ENCODE measurements at places on chromosomes 5 and 9.

GRCh38 chr5:93598091-93599000 is 15.3 kb downstream of the NR2F1 start:
- no peak for DNase-seq

GRCh38 chr5:83583859-83584258 is 112.3 kb downstream of the VCAN start:
- DNase-seq: no peak

- no peak for DNase-seq
These were observed 55.7 kb upstream of the NIPBL start for GRCh38 chr5:36820900-36821299.

DNA sequence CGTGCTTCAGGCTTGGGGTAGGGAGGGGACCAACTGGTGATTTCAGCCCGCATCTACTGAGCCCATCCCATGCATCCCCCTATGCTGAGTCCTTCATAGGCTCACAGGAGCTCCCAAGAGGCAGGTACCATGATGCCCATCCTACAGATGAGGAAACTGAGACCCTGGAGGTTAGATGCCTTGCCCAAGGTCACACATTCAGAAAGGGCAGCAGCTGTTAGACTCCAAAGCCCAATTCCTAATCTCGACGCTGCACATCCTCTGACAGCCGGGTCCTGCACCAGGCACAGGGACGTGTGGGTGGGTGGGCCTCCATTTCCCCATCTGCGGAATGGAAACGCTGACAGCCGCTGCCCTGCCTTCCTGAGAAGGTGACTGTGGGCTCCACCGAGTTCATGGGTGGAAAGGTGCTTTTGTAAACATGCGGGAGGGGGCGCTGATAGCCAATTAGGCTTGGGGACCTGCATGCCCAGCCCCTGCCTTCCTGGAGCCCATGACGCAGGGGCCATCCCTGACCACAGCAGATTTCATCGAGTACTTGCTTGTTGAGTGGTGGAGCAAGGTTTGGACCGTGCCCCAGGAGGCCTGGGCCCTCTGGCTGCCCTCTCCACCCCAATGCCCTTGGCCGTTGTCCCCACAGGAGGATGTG is 2.2 kb downstream of the DNM1 start:
- no peak for DNase-seq

GRCh38 chr5:139700711-139701055 is 52.5 kb downstream of the CXXC5 start:
- DNase-seq: no peak

GRCh38 chr5:10297646-10298204 is 10.0 kb downstream of the CMBL start:
- DNase-seq: no peak

DNA sequence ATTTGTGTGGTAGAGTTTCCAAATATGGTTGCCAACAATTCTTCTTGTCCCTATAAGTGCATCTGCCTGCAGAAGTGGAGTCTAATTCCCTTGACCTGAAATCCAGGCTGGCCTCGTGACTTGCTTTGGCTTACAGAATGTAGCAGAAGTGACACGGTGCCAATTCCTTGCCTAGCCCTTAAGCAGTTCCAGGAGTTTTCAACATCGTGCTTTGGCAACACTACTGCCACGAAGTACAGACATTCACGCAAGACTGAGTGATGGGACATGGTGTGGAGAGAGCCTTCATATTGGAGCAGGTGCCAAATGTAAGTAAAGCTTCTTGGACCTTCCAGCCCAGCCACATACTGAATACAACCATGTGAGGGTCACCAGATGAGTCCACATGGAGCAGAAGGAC is 92.9 kb upstream of the NEK6 start:
- peak; percentile 63 for DNase-seq

DNA sequence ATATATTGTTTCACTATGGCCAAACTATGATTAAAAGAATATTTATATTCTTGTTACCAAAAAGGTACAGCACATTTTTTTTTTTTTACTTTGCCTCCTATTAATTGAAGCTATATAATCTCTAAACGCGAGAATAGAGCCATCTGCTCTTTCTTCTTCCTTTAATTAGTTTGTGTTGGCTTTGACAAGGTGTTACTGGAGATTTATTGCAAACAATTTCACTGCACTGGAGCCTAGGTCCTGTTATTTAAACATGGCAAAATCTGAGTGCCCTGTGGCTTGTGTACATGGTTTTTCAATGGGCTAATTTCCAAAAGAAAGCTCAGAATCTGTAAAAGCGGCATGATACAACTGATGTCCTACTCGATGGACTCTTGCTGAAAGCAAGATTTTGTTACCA is 40.8 kb upstream of the GABRG2 start:
- DNase-seq: no peak

DNA sequence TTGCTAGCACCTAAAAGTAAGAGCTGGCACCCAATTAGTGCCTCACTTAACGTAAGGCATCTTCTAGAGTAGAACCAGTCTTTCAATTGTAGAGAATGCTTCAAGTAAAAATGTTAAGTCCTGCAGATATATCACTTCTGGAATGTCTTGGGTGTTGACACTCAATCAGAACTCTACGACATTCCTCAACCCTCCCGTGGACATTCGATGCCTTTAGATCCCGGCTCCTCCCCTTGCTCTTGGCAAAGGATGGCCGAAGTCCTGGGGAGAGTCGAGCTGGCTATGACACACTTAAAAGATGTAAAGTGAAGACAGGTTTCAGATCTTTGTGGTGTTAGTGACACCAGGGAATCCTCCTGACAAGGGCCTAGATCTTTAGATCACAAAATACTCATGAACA is 87.5 kb upstream of the ERCC6L2 start:
- DNase-seq: no peak

DNA sequence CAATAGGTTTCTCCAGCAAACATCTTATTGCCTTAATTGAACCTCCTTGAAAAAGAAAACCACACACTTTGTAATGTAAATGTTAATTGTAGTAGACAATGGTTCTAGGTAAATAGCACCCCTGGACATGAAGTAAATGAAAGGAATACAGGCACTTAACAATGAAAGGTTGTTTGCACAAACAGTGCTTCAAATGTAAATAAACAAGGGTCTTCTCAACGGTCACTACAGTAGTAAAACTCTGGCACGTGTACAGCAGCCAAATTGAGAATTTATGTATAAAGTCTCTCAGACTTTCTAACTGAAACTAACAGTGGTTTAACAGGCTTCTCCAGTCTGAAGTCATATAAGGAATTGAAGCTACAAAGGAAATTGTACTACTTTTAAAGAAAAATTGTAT is 218.3 kb downstream of the MEF2C start:
- peak; percentile 40 for DNase-seq

DNA sequence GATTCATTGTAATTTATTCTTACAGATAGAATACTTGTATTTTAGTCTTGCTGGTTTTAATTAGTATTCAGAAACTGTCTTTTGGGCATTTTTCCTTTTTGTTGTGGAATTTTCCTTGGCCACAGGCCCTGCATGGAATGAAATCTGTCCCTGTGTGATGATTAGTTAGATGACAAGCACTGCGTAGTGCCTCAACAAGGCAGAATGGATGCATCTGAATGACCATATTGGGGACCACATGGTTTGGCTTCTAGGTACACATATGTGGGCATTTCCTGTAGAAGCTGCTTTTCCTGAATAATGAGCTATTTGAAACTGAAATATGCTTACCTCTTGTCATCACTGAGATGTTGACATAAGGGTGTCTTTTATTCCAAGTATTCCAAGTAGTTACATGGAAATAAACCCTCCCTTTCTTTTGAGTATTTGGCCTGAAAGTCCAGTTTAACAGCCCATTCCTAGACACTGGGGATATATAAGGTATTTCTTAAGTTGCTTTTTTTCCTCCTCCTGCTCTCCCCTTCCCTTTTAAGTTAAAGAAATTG is 147.3 kb downstream of the YTHDC2 start:
- no peak for DNase-seq

DNA sequence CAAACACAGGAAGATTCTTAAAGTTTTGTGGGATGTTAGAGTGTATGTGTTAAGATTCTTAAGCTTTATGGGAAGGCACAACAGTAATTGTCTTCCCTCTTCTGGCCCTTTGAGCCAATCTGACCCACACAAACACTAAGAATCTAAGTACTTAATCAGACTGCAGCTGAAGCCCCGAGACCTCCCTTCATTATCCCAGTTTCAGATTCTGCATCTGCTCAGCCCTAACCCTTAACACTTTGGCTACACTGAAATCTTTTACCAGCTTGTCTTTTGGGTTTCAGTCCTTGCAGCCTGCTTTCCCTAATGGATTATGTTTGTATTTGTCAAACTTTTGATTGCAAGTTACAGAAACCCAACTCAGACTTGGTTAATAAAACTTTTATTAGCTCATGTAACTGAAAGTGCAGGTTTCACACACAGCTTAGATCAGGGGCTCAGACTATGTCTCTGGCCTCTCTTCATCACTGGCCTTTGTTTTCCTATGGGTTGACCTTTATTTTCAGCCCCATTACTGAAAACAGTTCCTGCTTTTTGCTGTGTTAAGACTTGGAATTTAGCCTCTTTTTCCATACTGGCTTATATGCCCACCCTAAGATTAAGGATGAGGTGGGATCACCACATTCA is 71.5 kb downstream of the COX7C start:
- DNase-seq: no peak

DNA sequence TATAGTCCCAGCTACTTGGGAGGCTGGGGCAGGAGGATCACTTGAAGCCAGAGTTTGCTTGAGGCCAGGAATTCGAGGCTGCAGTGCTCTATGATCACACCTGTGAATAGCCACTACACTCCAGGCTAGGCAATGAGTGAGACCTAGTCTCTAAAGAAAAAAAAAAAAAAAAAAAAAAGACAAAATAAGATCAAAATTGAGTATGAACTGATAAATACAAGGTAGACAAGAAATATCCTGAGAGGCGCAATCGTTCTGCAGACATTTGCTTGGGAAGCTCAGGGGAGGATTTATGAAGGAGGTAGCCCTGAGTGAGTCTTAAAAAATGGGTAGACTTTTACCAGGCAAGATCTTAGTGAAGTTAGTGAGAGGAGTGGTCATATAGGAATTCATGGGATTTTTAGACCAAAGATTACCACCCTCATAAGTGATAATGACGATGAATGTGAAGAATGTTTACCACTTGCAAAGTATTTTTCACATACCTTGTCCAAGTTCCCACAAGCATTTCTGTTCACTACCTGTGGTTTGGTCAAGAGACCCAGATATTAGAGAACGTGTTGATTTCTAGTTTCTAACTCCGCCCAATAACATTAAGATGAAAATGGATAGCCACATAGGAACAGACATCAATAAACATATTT is 4.4 kb downstream of the PDCD1LG2 start:
- DNase-seq: no peak

- DNase-seq: no peak
These were observed at the start of gene PRRX2 for GRCh38 chr9:129665389-129665775. Gene PRRX2 (plus strand): TSS chr9:129665647. CDS start chr9:129665868, 221 bp downstream.

DNA sequence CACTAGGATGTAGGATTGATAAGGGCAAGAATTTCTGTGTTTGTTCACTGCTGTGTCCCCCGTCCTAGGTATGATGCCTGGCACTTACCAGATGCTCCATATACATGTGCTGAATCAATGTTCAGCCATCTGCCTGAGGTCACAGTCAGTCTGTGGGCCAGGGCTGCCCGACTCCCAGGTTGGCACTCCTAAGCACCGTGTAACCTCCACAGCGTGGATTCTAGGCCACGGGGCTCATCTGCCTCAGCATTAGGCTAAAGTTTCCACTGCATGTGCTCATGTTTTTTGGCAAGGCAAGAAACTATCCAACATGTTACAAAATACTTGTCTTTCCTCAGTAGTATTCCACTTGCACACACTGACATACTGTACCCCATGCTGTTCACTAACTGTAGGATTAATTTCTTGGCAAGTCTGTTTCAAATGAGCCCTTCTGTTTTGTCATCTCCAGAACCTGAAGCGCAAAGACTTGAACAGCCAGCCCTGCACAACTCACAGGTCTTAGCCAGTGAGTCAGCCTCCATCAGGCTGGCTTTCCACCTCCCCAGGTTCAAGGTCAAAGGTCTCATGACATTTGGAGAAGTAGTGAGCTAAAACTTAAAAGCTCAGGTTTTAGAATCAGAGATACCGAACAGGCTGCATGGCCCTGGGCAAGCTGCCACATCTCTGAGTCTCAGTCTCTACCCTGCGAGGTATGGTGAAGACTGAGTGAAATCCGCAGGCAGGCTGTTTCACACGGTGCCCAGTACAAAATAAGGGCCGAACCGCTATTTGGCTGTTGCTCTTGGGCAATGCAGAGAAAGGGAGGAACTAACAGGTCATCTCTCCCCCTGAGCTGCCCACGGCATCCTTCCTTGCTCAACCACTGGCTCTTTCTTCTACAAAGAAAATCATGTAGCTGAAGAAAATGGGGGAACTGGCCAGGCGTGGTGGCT is 7.2 kb downstream of the TOR1A start:
- DNase-seq: no peak

- peak; percentile 78 for DNase-seq
These were observed 10.6 kb upstream of the ANGPTL2 start for GRCh38 chr9:127132921-127133647.

DNA sequence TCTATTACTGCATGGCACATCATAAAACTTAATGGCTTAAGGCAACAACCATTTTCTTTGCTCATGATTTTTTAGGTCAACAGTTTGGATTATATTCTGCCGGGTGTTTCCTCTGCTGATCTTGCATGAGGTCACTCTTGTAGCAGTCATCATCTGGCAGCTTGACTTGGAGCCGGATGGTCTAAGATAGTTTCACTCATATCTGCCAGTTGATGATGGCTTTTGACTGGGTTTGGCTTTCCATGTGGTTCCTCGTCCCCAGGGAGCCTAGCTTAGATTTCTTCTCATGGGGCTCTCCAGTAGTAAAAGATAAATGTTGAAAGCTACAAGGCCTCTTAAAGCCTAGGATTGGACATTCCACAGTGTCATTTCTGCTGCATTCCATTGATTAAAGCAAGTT is 27.4 kb downstream of the LNPEP start:
- DNase-seq: peak; percentile 64

- DNase-seq: peak; percentile 16
These were observed 499.3 kb upstream of the ADAMTS16 start for GRCh38 chr5:4640795-4641194.

GRCh38 chr9:135087489-135087792 is at the start of gene OLFM1:
Gene OLFM1 (plus strand): TSS chr9:135087668. CDS start chr9:135087990, 322 bp downstream.
- peak; percentile 47 for DNase-seq

- no peak for DNase-seq
These were observed 4.0 kb downstream of the PCDHGC3 start for GRCh38 chr5:141479776-141480175.

GRCh38 chr5:111557686-111558085 is 45.4 kb upstream of the STARD4 start:
- no peak for DNase-seq

GRCh38 chr5:33441241-33442177 is 744 bp downstream of the TARS1 start:
- peak; percentile 41 for DNase-seq

- no peak for DNase-seq
These were observed 28.0 kb upstream of the PLIN2 start for GRCh38 chr9:19155106-19155935.
